NCI-H460 (cell line): ENCODE measurements at places on chromosomes 4 and X. TPM values are rescaled to one million over a fixed set of nuclear protein-coding genes. Genes with fewer than 3 reads are reported as not detected.
A peak's percentile ranks its signal among the peaks of the same experiment; 100 is the strongest.

- DNase-seq = no peak
Observed at GRCh38 chr4:101277671-101278070, 69.7 kb downstream of the PPP3CA start.

DNA sequence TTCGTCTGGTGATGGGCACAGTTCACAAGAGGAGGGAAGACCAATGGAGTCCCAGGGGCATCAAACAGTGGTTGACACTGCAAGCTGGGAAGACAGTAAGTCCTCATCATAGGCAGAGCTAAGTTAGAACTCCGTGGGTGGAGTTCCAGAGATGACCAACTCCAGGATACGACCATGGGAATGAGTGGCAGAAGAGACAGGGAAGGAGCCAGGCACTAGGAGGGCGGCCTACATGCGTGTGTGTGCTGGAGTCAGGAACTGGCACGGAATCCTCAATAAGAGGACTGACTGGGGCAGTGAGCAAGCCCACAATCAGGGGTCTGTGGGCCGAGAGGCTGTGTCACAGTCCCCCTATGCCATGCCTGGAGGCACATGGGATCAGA, 30.4 kb upstream of the IRAK1 start:
- DNase-seq = no peak

- DNase-seq = peak; percentile 62
Observed at GRCh38 chr4:77818073-77818601, 1.0 kb downstream of the CNOT6L start.

DNA sequence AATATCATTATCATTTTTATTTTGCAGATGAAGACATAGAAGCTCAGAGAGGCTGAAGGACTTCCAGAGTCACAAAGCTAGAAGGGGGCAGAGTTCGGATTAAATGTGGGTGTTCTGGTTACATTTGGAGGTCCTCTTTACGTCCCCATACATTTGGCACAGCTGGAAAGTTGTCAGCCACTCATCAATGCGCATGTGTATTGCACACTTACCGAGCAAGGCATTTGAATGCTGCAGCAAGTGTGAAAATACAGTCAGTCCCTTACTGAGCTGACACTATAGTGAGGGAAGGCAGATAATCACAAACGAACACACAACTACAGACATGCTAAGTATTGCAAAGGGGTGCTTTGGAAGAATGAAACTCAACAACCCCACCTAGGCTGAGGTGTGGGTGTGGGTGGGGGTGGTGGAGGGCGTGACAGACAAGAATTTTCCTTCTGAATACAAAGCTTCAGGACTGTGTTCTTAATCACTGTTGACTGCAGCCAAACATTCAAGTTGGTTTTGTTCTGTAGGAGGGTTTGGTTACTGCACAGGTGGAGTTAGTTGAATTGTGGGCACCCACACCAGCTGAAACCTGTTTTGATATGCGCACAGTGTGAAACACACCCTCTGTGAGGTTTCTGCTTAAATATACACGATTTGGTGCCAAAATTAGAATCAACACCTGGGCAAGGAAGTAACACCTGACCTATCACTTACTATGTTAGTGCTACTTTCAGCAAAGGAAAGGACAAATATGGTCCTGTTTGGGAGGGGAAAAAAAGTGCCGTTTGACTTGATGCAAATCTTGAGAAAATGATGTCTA, 72.4 kb downstream of the COQ2 start:
- DNase-seq = no peak

DNA sequence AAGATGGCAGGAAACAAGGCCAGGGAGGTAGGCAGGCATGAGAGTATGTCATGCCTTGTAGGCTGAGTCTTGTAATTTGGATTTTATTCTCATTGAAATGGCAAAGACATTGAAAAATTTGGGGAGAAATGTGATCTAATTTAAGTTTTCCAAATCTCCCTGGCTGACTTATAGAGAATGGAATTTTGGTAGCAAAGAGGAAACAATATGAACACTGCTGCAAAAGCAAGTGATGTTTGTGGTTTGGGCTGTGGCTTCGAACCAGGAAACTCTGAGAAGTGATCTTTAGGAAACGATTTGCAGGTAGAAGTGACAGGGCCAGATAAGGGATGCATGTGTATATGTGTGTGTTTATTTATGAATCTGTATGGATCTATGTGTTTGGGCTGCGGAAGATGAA, 35.6 kb downstream of the ARSJ start:
- no peak for DNase-seq

DNA sequence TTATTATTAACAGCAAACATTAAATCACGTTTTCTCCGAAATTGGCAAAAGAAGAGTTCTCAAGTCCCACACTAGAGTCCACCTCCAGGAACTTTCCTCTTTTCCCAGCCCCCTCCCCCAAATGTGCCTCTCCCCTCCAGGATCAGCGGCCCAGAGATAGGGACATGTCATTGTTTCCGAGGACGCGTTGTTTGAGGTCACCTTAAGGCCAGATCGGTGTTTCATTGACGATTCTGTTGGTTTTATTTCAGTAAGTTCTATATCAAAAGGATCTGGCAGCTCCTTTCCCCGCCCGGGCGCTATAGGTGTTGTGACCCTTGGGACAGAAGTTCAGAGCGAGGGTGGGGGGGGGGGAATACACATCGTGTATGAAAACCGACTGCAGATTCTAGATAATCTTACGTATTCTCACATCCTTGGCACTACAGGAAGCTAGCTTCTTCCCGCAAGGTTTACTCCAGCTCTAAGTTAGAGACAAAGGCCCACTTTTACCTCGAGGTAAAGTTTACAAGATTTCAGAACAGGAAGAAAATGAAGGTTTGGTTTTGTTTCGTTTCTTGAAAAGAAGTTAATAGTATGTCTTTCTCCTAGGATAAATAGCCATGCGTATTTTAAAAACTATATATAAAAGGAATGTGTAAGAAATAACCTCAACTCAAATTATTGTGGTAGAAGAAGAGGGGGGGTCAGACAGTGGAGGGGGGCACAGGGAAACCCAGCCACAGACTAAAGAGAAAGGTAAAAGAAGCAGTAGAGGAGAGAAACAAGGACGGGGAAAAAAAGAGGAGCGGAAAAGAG, 739 bp upstream of the MSX1 start:
- DNase-seq = no peak

- no peak for DNase-seq
Observed at GRCh38 chr4:56183344-56183959, 203.8 kb downstream of the AASDH start.

The CCDC110 gene
- 0.12 TPM in 1 of 2 replicates, not detected in the other for total RNA-seq

The TMSB15C gene
- total RNA-seq = 5.0 and 6.0 TPM in 2 replicates

The HTR2C gene
- total RNA-seq = not detected in 2 replicates

The HSD17B11 gene
- 57.0 and 64.3 TPM in 2 replicates for total RNA-seq

The KCND1 gene
- 0.58 and 0.72 TPM in 2 replicates for total RNA-seq

The TRIM75 gene
- total RNA-seq = not detected in 2 replicates

The FGG gene
- total RNA-seq = 5.6 and 5.8 TPM in 2 replicates
